ENCODE measurements at places on chromosomes 6 and 20.
A peak's percentile ranks its signal among the peaks of the same experiment; 100 is the strongest.

- no peak for DNase-seq
These were observed 168.4 kb downstream of the WDR27 start for GRCh38 chr6:169533301-169534038.

DNA sequence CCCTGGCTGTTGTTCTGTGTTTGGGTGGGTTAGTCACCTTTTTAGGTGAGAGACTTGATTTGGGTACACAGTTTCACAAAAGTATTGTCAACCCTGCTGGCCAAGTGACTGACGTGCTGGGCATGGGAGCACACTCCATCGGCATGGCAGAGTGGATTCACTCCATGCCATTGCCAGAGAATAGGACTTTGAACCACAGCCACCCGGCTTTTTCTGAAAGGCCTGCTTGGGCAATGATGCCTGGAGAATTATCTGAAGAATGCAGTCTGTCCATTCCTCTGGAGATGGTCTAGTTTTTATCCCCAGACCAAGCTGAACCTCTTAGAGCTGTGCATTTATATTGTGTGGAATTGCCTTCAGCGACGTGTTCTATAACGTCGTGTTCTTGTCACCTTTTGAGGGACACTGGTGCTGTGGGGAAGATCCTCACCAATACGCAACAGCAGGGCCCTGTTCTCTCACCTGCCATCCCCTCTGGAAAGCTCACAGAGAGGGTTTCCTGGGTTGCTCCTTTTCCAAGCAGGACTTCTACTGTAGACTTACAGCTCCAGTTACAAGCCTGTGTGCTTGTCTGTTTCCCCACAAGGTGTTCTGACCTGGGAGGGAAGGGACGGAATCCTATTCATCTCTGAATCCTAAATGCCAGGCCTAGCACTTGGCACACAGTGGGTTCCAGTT is 183.4 kb upstream of the AKAP12 start:
- DNase-seq: no peak

GRCh38 chr6:162973980-162974379 is 246.2 kb downstream of the PACRG start:
- DNase-seq: no peak

GRCh38 chr6:28115799-28116198 is 8.6 kb upstream of the ZSCAN16 start:
- DNase-seq: no peak

GRCh38 chr6:106177786-106178185 is 91.7 kb downstream of the PRDM1 start:
- no peak for DNase-seq

- no peak for DNase-seq
These were observed 1.7 kb upstream of the EHMT2 start for GRCh38 chr6:31899215-31899614.

DNA sequence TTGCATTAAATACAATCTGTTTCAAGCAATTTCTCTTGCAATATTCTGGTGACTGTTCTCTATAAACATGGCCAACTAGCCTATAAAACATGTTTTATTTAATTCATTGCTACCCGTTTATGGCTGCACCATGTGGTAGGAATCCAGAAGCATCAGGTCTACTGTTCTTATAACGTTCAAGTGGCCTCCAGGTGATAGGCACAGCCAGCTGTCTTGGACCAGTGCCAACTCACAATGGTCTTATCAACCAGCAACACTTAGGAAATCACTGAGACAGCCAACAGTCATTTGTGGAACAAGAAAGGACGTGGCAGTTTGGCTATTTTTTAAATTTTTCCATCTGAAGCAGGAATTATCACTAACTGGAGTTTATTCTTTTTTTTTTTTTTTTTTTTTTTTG is 193.6 kb downstream of the NKAIN2 start:
- no peak for DNase-seq

- DNase-seq: no peak
These were observed 521.7 kb downstream of the EPM2A start for GRCh38 chr6:145213614-145214013.

- DNase-seq: no peak
These were observed 13.6 kb downstream of the GINS1 start for GRCh38 chr20:25421102-25421501.

DNA sequence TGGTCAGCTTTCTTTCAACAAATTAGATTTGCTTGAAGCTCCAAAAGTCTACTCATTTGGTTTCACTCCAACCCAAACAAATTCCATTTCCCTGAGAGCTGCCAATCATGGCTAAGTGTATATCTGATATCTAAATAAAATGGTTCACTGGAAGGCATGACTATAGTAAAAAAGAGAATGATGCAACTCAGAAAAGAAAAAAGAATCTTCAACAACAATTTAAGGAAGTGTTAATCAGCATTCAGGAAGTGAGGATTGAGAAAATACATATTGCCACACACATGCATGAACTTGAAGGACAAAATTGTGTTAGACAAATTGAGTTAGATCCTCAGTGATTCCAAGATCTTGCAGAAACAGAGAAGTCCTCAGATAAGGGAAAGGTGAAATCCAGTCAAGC is 972.9 kb upstream of the FLRT3 start:
- DNase-seq: no peak

DNA sequence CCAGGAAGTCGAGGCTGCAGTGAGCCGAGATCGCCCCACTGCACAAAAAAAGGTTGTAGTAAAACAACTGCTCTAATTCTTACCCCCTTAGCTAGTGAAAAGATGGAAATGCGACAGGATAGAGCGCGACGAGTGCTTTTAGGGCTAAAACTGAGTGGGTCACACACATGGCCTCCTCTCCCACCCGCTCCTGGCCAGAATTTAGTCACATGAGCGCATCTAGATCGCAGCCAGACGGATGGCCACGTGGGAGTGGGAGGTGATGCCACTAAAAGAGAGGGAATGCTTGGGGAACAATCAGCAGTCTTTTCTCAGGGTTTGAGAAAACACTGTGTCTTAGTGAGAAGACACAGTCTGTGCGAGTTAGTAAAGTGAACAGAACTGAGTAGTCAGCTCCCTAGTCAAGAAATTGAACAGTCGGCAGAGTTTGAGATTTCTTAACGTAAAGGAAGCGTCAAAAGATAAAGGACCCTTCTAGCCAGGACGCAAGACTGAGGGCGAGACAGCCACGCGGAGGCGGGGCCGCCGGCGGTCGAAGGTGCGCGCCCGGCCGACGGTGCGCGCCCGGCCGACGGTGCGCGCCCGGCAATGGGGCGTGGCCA is 664 bp upstream of the ACTR5 start:
- no peak for DNase-seq

- no peak for DNase-seq
These were observed 65.8 kb upstream of the E2F3 start for GRCh38 chr6:20335872-20336271.

DNA sequence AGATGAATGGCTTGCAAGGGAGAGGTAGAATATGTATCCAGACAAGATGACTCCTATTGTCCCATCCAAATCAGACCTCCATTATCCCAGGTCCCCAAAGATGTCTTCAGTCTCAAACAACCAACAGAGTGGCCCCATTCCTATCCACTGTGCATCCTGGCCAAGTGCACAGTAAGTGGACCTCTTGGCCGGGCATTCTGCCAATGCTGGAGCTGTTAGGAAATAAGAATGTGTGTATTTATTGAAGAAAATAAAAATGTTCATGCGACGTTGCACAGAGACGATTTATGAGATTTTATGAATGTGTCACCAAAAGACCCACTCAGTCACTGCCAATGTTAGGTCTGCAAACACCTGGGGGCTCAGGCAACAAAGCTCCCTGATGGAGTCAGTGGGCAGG is 196.0 kb downstream of the MAFB start:
- peak; percentile 92 for DNase-seq

- DNase-seq: no peak
These were observed 12.3 kb downstream of the EDEM2 start for GRCh38 chr20:35134880-35135279.

- peak; percentile 6 for DNase-seq
These were observed 91.8 kb downstream of the ASXL1 start for GRCh38 chr20:32449890-32450401.

GRCh38 chr6:3740551-3741476 is 10.7 kb downstream of the PXDC1 start:
- DNase-seq: no peak

DNA sequence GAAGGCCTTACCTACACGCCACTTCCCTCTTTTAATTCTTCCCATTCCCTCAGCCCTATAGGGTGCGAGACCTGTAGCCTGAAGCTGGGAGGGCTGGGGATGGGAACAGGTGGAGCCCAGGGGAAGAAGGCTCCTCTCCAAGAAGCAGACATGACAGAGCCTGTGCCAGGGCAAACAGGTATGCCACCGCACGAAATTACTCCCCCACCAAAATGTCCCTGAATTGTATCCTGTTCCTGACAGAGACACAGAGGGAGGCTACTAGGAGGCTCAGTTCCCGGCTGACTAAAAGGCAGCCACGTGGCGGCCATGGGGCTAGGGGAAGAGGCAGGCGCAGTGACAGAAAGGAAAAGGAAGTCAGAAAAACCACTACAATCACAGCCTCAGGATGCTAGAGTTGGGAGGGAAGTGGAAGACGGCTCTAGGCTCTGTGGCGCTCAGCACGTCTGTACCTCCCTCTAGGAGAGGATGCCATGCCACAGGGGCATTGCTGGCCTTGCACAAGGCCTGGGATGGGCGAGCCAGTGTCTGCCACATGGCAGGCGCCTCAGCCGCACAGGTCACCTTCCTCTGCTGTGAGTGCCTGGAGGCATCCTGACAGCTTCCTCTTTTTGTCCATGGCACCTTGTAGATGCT is 27.7 kb downstream of the TFEB start:
- DNase-seq: no peak

- no peak for DNase-seq
These were observed 40.2 kb upstream of the LRFN2 start for GRCh38 chr6:40627316-40627715.

- no peak for DNase-seq
These were observed 611.0 kb upstream of the FLRT3 start for GRCh38 chr20:14948416-14948815.

DNA sequence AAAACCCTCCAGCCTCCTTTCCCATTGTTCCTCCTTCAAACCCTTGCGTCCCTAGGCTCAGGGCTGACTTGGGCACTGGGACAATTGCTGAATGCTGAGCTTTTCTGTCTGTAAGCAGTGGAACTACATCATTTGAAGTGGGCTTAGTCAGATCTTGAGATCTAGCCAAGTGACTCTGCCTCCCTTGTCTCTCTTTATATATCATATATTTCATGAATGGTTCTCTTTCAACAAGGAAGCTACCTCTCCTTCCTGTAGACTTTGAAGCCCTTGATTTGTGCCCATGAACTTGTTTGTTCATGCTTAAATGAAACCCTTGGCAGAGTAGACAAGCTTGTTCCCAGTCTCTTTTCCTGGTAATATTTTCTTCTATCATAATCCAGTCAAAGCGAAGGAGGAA is 60.0 kb upstream of the KIF13A start:
- no peak for DNase-seq

GRCh38 chr20:23267909-23268308 is 82.7 kb upstream of the NXT1 start:
- no peak for DNase-seq

DNA sequence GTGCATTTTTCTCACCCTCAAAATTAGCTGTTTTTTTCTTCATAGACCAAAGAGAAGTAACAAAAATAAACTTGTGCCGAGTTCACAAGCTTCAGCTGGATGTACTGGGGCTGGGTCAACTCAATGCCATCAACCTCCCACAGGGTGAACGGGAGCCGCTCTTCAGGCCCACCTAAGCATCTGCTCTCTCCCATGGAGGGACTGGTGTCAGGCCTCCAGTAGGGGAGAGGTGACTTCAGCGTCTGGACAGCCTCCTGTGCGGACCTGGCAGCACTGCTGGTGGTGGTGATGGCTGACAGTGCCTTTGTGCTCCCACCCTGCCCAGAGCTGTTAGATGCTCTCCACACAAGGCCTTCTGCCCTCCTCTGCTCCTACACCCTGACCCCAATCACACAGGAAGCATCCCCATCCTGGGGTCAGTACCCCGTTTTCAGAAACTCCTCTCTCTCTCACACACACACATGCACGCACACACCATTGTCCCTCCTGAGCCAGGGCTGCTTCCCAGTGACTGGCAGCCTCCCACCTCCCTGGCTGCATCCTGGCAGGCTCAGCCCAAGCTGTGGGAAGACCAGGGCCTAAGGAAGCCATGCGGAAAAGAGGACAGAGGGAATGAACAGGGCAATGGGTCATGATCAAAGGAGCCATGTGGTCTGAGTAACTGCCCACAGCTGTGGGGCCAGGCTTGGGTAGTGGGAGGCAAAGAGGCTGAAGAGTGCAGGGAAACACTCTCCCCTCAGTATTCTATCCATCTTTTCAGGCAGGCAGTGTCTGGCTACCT is 17.7 kb downstream of the CST8 start:
- DNase-seq: no peak

- no peak for DNase-seq
These were observed 1830.0 kb upstream of the DEFB115 start for GRCh38 chr20:29427201-29428060.

GRCh38 chr20:34579979-34580940 is 21.7 kb downstream of the MAP1LC3A start:
- DNase-seq: no peak

GRCh38 chr20:41854765-41855164 is 236.6 kb upstream of the CHD6 start:
- no peak for DNase-seq

DNA sequence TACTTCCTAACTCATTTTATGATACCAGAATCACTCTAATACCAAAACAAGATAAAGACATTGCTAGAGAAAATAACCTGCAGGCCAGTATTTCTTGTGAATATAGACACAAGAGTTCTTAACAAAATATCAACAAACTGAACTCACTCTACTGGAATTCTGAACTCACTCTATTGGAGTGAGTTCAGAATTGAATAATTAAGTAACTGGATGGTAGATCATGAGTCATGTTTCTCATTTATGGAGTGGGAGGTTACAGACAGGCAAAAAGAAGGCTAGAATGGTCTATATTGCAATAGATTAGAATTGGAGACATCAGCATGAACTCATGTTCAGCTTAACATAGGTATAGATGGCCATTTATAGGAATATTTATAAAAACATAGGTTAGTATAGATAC is 26.6 kb upstream of the C6orf58 start:
- DNase-seq: no peak

DNA sequence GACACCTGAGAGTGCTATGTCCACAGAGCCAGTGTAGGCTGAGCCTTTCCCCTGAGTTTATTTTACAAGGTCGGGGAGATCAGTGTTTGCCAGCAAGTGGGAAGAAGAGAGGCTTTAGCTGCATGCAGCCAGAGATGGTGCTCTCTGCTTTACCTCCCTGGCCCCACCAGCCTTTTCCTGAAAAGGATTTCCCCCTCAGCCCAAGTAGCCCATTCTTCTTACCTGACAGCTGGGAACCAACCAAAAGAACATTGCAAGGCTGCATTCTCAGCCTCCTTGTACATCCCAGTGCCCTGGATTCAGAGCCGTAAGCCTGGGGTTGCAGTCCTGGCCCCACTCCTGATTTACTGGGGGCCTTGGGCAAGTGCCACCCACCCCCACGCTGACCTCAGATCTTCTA is 16.9 kb downstream of the SNPH start:
- no peak for DNase-seq

All from lung (tissue), 17 donors.